ENCODE measurements at places on chromosomes 11 and 22. TPM values are rescaled to one million over a fixed set of nuclear protein-coding genes. Genes with fewer than 3 reads are reported as not detected.

The ZNF70 gene
- total RNA-seq: 6.4 TPM

The DERL3 gene
- 2.9 TPM for total RNA-seq

The PKP3 gene
- not detected for total RNA-seq

The OOSP3 gene
- not detected for total RNA-seq

The ART1 gene
- total RNA-seq: not detected

The OR2AG1 gene
- total RNA-seq: not detected

The MFRP gene
- total RNA-seq: not detected

The ABTB2 gene
- 0.39 TPM for total RNA-seq

The CSTPP1 gene
- total RNA-seq: 12.4 TPM

The CTSW gene
- total RNA-seq: 30.4 TPM

The ARHGAP8 gene
- total RNA-seq: 0.67 TPM

The HTR3B gene
- total RNA-seq: not detected

The SULT4A1 gene
- total RNA-seq: not detected

The SDHD gene
- total RNA-seq: 65.5 TPM

The C22orf42 gene
- not detected for total RNA-seq

The RASGRP2 gene
- 463 TPM for total RNA-seq

The MUC2 gene
- not detected for total RNA-seq

The RBMXL2 gene
- total RNA-seq: not detected

The NEFH gene
- total RNA-seq: 0.47 TPM

The APOL4 gene
- not detected for total RNA-seq

The MYOD1 gene
- not detected for total RNA-seq

The KCNJ5 gene
- total RNA-seq: 0.33 TPM

The SMTNL1 gene
- not detected for total RNA-seq

The TMEM132A gene
- 0.93 TPM for total RNA-seq

The KCNQ1 gene
- 21.4 TPM for total RNA-seq

The GAS2L1 gene
- total RNA-seq: 0.47 TPM

The NAALAD2 gene
- total RNA-seq: not detected

The ARCN1 gene
- total RNA-seq: 134 TPM

The REXO2 gene
- total RNA-seq: 64.8 TPM

The BARX2 gene
- total RNA-seq: not detected

The WNT7B gene
- total RNA-seq: not detected

The OR51B4 gene
- not detected for total RNA-seq

The LRFN4 gene
- 5.1 TPM for total RNA-seq

The NECTIN1 gene
- total RNA-seq: 3.5 TPM

The TNNT3 gene
- total RNA-seq: 10.5 TPM

The SAA2 gene
- total RNA-seq: not detected

The TMEM25 gene
- total RNA-seq: 19.5 TPM

The C1QTNF4 gene
- total RNA-seq: 0.61 TPM

The ART5 gene
- not detected for total RNA-seq

The KRTAP5-10 gene
- total RNA-seq: not detected

The OR52E8 gene
- not detected for total RNA-seq

The ROBO4 gene
- total RNA-seq: not detected

The PLAAT2 gene
- not detected for total RNA-seq

The MOV10L1 gene
- total RNA-seq: not detected

The PRR33 gene
- not detected for total RNA-seq

The RTN4R gene
- 2.1 TPM for total RNA-seq

The OR4A16 gene
- not detected for total RNA-seq

The TREH gene
- not detected for total RNA-seq

The C1QTNF5 gene
- total RNA-seq: not detected

The SAC3D1 gene
- total RNA-seq: 10.5 TPM

The OVOL1 gene
- total RNA-seq: not detected

Data from CD4-positive, alpha-beta memory T cell (primary cell).